ENCODE measurements at places on chromosomes 2 and 18. TPM values are rescaled to one million over a fixed set of nuclear protein-coding genes. Genes with fewer than 3 reads are reported as not detected.

C2orf72 gene
- total RNA-seq = not detected

KCNG2 gene
- not detected for total RNA-seq

DPY30 gene
- total RNA-seq = 54.0 TPM

GDF7 gene
- 10.4 TPM for total RNA-seq

DQX1 gene
- total RNA-seq = not detected

IGFBP5 gene
- 547 TPM for total RNA-seq

SLC4A5 gene
- total RNA-seq = 1.2 TPM

PRKAG3 gene
- not detected for total RNA-seq

MYOM1 gene
- 31.7 TPM for total RNA-seq

M1AP gene
- total RNA-seq = 0.42 TPM

NEU2 gene
- total RNA-seq = not detected

GALNT1 gene
- 29.6 TPM for total RNA-seq

CCDC68 gene
- total RNA-seq = 4.1 TPM

KCNE4 gene
- total RNA-seq = 20.7 TPM

IL36G gene
- total RNA-seq = not detected

- H3K4me1 ChIP-seq = no peaks in the 10 kb centered on the region
- H3K4me3 ChIP-seq = no peak overlapping the region
- DNase-seq = no peak
- H3K27me3 ChIP-seq = no peaks in the 10 kb centered on the region
- H3K36me3 ChIP-seq = no peaks in the 10 kb centered on the region
Observed at GRCh38 chr18:58842978-58843687, 21.5 kb upstream of the ZNF532 start.

- no peaks in the 10 kb centered on the region for H3K27me3 ChIP-seq
- H3K4me3 ChIP-seq = no peak overlapping the region
- H3K4me1 ChIP-seq = peaks cover 14% of the 10 kb centered on the region
- no peak overlapping the region for H3K27ac ChIP-seq
- no peaks in the 10 kb centered on the region for H3K36me3 ChIP-seq
- no peak for DNase-seq
Observed at GRCh38 chr2:40310303-40310702, 141.6 kb downstream of the SLC8A1 start.

GRCh38 chr2:223510713-223511112, 91.4 kb downstream of the SCG2 start:
- H3K27me3 ChIP-seq = no peaks in the 10 kb centered on the region
- no peak overlapping the region for H3K27ac ChIP-seq
- H3K4me3 ChIP-seq = no peak overlapping the region

- H3K27me3 ChIP-seq = no peaks in the 10 kb centered on the region
- H3K4me1 ChIP-seq = peaks cover 52% of the 10 kb centered on the region
- H3K4me3 ChIP-seq = no peak overlapping the region
- no peak overlapping the region for H3K27ac ChIP-seq
- no peaks in the 10 kb centered on the region for H3K36me3 ChIP-seq
- DNase-seq = no peak
Observed at GRCh38 chr2:10410001-10410822, 37.9 kb downstream of the ODC1 start.

GRCh38 chr18:44732599-44732998, 51.9 kb downstream of the SETBP1 start:
- H3K4me3 ChIP-seq = no peak overlapping the region
- H3K4me1 ChIP-seq = peaks cover 65% of the 10 kb centered on the region
- H3K27me3 ChIP-seq = no peaks in the 10 kb centered on the region
- DNase-seq = no peak
- no peak overlapping the region for H3K27ac ChIP-seq

- no peaks in the 10 kb centered on the region for H3K27me3 ChIP-seq
- H3K36me3 ChIP-seq = no peaks in the 10 kb centered on the region
- H3K4me1 ChIP-seq = peaks cover 4% of the 10 kb centered on the region
Observed at GRCh38 chr2:119674711-119675500, 4.1 kb upstream of the TMEM177 start.

DNA sequence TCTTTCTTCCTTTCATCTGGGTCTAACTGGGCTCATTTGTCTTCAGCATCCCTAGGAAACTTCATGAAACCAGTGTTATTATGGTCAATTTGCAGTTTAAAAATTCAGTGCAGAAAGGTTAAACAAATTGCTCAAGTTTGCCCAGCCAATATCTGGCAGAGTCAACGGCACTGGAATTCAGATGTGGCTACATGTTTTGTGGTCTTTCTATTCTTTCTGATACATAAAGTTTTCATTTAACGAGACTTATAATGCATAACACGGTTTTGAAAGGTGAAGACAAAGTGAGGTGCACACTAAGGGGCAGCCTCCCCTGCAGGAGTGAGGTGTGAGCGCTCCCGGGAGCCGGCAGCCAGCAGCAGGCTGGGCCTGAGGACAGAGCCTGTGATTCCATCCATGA, 164.6 kb downstream of the RTP5 start:
- DNase-seq = no peak
- H3K4me3 ChIP-seq = no peak overlapping the region
- H3K27ac ChIP-seq = no peak overlapping the region
- H3K27me3 ChIP-seq = no peaks in the 10 kb centered on the region
- no peaks in the 10 kb centered on the region for H3K4me1 ChIP-seq
- no peaks in the 10 kb centered on the region for H3K36me3 ChIP-seq

GRCh38 chr18:8389391-8390340, 219.6 kb upstream of the RAB12 start:
- H3K27me3 ChIP-seq = no peaks in the 10 kb centered on the region
- no peak for DNase-seq
- H3K4me1 ChIP-seq = no peaks in the 10 kb centered on the region
- peaks cover 47% of the 10 kb centered on the region for H3K36me3 ChIP-seq
- no peak overlapping the region for H3K4me3 ChIP-seq

DNA sequence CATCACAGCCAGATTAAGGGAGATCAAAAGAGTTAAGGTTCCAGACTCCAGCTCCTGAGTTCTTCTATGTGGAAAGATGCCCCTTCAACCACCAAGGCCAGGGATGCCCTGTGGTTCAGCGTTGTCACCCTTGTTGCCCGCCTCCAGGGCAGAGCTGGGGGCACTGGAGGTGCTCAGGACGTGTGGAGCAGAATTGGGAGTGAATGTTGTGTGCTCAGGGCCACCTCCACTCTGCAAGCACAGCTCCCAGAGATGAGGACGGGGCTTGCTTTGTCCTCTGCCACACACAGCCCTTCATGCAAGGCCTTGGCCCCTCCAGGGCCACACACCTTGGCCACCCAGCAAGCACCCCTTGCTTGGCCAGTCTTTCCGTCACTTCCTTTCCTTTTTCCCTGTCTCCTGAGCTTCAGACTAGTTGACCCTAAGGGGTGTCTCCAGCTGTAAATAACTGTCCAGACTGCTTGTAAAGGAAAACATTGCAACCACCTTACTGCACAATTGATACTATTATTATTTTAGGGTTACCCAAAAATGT, 103.3 kb downstream of the AGAP1 start:
- no peaks in the 10 kb centered on the region for H3K36me3 ChIP-seq
- H3K4me1 ChIP-seq = peaks cover 39% of the 10 kb centered on the region
- no peak overlapping the region for H3K27ac ChIP-seq
- H3K27me3 ChIP-seq = no peaks in the 10 kb centered on the region

- no peak for DNase-seq
- H3K27ac ChIP-seq = no peak overlapping the region
Observed at GRCh38 chr2:222239091-222239490, 59.7 kb downstream of the PAX3 start.

- H3K27me3 ChIP-seq = no peaks in the 10 kb centered on the region
- no peak within 1 kb of the TSS for H3K27ac ChIP-seq
- no peak for DNase-seq
- no peaks in the 10 kb centered on the region for H3K36me3 ChIP-seq
- no peak within 1 kb of the TSS for H3K4me3 ChIP-seq
- peaks cover 9% of the 10 kb centered on the region for H3K4me1 ChIP-seq
Observed at GRCh38 chr2:240624950-240625621, at the start of gene GPR35. Gene GPR35, plus strand, starts transcription at chr2:240625480. Its CDS starts 4,473 bp downstream, at chr2:240629953.

- no peaks in the 10 kb centered on the region for H3K36me3 ChIP-seq
- H3K27ac ChIP-seq = no peak overlapping the region
- H3K4me1 ChIP-seq = no peaks in the 10 kb centered on the region
Observed at GRCh38 chr2:187445051-187445450, 3.0 kb downstream of the CALCRL start.

DNA sequence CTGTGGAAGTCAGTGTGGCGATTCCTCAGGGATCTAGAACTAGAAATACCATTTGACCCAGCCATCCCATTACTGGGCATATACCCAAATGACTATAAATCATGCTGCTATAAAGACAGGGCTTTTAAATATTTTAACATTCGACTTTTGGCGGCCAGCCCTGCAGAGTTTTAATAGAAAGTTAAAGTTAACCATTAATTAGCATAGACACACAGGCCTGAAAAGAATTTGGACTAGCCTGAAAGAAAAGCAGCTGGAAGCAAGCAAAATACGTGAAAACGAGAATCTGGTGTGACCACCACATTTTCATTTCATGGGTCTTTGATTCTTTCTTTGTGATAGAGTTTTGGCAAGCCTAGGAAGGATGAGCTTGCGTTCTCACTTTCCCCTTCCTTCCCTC, 184.0 kb downstream of the SCG2 start:
- H3K36me3 ChIP-seq = no peaks in the 10 kb centered on the region
- DNase-seq = no peak
- no peaks in the 10 kb centered on the region for H3K4me1 ChIP-seq
- H3K27me3 ChIP-seq = no peaks in the 10 kb centered on the region

DNA sequence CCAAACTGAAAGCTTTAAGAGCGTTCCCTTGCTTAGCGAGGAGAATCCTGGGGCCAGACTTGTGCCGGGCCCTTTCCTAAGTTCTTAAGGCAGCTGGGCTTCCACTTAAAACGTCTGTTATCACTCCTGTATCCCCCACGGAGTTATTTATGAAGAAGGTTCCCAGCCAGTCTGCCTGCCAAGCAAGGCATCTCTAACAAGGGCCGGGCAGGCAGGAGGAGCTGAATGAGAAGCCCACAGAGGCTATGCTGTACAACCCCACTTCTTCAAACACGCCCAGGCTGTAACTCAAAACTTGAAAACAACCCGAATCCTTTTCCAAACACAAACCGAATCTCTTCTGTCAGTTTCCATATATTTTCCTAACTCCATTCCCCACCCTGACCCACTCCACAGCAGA, 39.0 kb upstream of the ZFP36L2 start:
- no peaks in the 10 kb centered on the region for H3K27me3 ChIP-seq
- DNase-seq = no peak

DNA sequence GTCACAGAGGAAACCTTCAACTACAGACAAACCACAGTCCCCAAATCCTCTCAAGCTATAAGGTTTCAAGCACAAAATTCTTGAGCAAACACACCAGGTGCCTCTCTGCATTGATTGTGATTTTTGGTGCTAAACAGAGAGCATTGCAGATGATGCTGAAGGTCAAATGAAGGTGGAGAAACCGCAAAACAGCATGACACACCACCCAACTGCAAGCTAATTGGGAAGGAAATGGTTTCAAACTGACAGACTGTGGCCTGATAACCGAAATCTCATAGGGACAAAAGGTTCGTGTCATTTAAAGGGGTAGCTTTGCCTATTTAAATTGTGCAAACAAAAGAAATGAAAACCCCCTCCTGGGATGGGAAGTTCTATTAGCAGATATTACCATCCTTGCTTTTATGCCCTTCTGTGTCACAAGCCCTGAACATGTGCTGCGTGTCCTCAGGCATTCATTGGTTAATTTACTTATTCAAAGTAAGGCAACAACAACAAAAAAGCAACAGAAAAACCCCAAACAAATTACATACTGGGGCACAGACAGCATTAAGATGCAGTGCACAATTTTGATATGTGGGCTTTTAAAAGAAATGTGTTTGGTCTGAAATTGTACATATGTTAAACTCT, 154.9 kb downstream of the AQP4 start:
- H3K4me3 ChIP-seq = no peak overlapping the region
- H3K27ac ChIP-seq = no peak overlapping the region
- no peaks in the 10 kb centered on the region for H3K27me3 ChIP-seq
- no peaks in the 10 kb centered on the region for H3K4me1 ChIP-seq

- H3K36me3 ChIP-seq = no peaks in the 10 kb centered on the region
- H3K4me1 ChIP-seq = peaks cover 44% of the 10 kb centered on the region
- no peak for DNase-seq
- no peak overlapping the region for H3K4me3 ChIP-seq
- H3K27ac ChIP-seq = no peak overlapping the region
- H3K27me3 ChIP-seq = no peaks in the 10 kb centered on the region
Observed at GRCh38 chr2:65392609-65393008, 39.8 kb downstream of the SPRED2 start.

DNA sequence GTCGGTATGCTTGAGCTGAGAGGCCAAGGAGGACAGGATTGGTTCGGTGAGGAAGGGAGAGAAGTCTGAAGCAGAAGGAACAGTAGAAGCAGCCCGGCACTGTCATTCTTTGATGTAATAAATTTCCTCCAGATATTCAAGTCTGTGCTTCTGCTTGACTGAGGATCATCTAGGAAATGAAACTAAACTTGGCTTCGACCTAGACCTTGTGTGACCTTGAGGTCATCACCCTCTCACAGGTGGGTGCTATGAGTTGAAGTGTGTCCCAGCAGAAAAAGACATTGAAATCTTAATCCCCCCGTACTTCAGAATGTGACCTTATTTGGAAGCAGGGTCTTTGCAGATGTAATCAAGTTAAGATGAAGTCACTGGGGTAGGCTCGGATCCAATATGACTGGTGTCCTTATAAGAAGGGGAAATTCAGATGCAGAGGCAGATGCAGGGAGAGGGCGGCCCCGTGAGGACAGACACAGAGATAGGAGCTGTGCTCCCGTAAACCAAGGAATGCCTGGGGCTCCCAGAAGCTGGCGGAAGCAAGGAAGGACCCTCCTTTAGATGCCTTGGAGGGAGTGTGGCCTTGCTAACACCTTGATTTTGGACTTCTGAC, 49.0 kb downstream of the PRKCE start:
- H3K36me3 ChIP-seq = no peaks in the 10 kb centered on the region
- H3K4me1 ChIP-seq = peaks cover 58% of the 10 kb centered on the region
- no peak overlapping the region for H3K4me3 ChIP-seq
- H3K27ac ChIP-seq = peak overlapping the region; percentile 21

GRCh38 chr2:108444941-108445840, 3.8 kb upstream of the GCC2 start:
- no peaks in the 10 kb centered on the region for H3K27me3 ChIP-seq
- H3K27ac ChIP-seq = no peak overlapping the region
- DNase-seq = no peak
- H3K4me3 ChIP-seq = no peak overlapping the region
- H3K4me1 ChIP-seq = peaks cover 9% of the 10 kb centered on the region

DNA sequence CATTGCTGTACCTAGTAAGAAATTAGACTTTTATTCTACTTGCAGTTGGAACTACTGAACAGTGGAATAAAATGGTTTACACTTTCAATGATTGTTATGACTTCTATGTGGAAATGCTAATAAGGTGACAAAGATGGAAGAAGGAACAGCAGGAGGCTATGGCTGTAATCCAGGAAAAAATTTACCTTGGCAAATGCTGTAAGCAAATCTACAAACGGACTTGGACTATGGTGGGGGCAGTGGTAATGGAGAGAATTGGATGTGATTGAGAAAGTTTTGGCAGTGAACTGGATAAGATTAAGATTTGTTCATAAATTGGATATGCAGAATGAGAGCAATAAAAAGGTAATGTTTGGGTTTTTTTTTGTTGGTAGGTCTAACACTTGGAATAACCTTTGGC, 111.0 kb upstream of the ERBB4 start:
- no peak overlapping the region for H3K27ac ChIP-seq
- H3K27me3 ChIP-seq = no peaks in the 10 kb centered on the region
- H3K36me3 ChIP-seq = no peaks in the 10 kb centered on the region
- no peaks in the 10 kb centered on the region for H3K4me1 ChIP-seq
- no peak overlapping the region for H3K4me3 ChIP-seq

Data from esophagus muscularis mucosa (tissue), 4 donors.